Activated naive CD8-positive, alpha-beta T cell treated with anti-CD3 and anti-CD28 coated beads for 36 hours (primary cell): ENCODE measurements at places on chromosomes 13 and 19. TPM values are rescaled to one million over a fixed set of nuclear protein-coding genes. Genes with fewer than 3 reads are reported as not detected.

The CEACAM3 gene
- not detected for total RNA-seq

The PSG3 gene
- total RNA-seq: not detected

The PTPRH gene
- total RNA-seq: not detected

The GIPR gene
- 1.4 TPM for total RNA-seq

- no peak for DNase-seq
Measured at GRCh38 chr13:88104576-88104975, 433.4 kb downstream of the SLITRK5 start.

- DNase-seq: no peak
Measured at GRCh38 chr19:43847884-43848283, 20.8 kb downstream of the ZNF283 start.

- DNase-seq: no peak
Measured at GRCh38 chr19:55048446-55048845, 10.4 kb upstream of the GP6 start.
